CD4-positive, alpha-beta T cell (primary cell): ENCODE measurements at places on chromosomes 3 and 15. TPM values are rescaled to one million over a fixed set of nuclear protein-coding genes. Genes with fewer than 3 reads are reported as not detected.

C3orf20 gene
- total RNA-seq: 0.14 TPM

- H3K27ac ChIP-seq: no peak overlapping the region
- no peaks in the 10 kb centered on the region for H3K4me1 ChIP-seq
- peaks cover 13% of the 10 kb centered on the region for H3K36me3 ChIP-seq
- no peak overlapping the region for H3K4me3 ChIP-seq
- no peak for DNase-seq
Observed at GRCh38 chr3:185473290-185473815, 25.5 kb downstream of the TMEM41A start.

DNA sequence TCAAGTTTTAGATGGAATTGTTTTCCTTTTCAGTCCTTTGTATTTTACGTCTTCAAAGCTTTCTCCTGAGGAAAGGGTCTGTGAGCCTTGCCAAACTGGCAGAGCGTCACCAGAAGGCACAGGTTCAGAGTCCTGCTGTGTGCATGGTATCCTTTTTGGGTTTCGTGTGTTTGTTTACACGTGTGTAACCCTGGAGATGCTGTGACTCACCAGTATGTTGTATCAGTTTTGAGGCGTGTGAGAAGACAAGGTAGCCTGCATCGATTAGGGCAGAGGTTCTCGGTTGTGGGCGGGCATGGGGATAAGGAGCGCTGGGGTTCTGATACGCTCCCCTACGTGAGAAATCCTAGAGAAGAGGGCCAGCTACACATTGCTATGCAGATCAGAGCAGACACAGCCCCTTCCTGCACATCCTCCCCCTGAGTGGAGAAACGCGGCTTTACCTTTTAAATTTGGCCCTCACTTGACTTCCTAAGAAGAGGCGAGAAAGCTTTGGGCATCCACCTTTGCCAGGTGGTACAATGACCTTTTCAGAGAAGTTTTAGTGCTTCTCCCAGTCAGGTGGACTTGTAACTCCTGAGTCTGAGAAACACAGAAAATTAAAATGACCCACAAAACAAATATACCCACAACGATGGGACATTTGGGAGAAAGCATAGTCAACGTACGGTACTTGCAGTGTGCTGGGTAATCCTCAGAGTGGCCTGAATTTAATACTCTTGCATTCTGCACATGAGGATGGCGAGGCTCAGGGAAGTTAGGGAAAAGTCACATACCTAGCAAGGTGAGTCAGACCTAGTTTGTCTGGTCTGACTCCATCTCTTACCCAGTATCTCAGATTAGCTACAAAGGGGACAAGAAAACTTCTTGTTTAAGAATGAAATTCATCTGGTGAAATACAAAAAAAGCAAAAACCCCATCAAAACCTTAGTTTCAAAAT is 38.1 kb downstream of the TRAK1 start:
- no peaks in the 10 kb centered on the region for H3K27me3 ChIP-seq
- no peak overlapping the region for H3K27ac ChIP-seq
- no peak overlapping the region for H3K4me3 ChIP-seq
- H3K4me1 ChIP-seq: no peaks in the 10 kb centered on the region

- H3K4me3 ChIP-seq: no peak overlapping the region
- no peak for DNase-seq
- no peaks in the 10 kb centered on the region for H3K36me3 ChIP-seq
Observed at GRCh38 chr3:187709155-187709554, 6.8 kb upstream of the RTP2 start.

DNA sequence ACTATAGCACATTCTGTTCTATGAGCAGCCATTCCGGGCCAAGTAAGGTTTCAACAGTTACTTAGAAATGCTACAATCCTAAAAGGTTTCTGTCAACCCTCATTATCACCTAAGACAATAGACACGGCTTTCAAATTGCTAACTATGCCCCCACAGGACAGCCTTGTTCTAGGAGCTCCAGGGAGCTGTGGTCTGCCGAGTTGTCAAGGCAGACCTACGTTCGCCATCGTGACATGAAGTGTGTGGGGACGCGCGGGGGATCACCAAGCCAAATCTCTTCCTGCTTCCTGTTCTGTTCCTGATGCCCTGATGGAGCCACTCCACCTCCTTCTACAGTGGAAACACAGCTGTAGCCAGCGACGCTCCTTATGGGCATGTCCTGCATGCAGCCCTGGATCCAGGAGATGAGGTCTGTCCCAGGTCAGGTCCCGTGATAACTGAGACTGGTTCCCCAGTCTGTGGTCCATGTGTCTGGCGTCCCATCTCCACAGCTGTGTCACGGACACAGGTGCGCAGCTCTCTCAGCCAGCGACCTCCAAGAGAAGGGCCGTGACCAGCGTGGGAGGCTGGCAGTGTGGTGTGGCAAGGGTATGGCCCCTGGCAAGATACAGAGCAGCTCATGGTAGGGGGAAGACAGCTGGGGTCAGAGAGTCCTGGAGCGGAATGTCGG is 82.8 kb downstream of the PCSK6 start:
- H3K27ac ChIP-seq: no peak overlapping the region
- no peak for DNase-seq
- no peaks in the 10 kb centered on the region for H3K4me1 ChIP-seq
- no peaks in the 10 kb centered on the region for H3K36me3 ChIP-seq
- H3K27me3 ChIP-seq: no peaks in the 10 kb centered on the region

DNA sequence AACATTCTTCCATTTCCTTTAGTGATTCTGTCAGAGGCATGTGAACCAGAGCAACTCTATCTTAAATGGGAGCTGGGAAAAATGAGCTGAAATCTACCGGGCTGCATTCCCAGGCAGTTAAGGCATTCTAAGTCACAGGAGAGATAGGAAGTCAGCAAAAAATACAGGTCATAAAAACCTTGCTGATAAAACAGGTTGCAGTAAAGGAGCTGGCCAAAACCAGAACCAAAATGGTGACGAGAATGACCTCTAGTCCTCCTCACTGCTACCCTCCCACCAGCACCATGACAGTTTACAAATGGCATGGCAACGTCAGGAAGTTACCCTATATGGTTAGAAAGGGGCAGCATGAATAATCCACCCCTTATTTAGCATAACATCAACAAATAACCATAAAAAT is 66.4 kb downstream of the B3GALNT1 start:
- H3K36me3 ChIP-seq: no peaks in the 10 kb centered on the region
- no peaks in the 10 kb centered on the region for H3K27me3 ChIP-seq
- H3K4me3 ChIP-seq: no peak overlapping the region
- no peak overlapping the region for H3K27ac ChIP-seq
- H3K4me1 ChIP-seq: no peaks in the 10 kb centered on the region
- DNase-seq: no peak

CACNA2D3 gene
- 0.08 TPM for total RNA-seq

DNA sequence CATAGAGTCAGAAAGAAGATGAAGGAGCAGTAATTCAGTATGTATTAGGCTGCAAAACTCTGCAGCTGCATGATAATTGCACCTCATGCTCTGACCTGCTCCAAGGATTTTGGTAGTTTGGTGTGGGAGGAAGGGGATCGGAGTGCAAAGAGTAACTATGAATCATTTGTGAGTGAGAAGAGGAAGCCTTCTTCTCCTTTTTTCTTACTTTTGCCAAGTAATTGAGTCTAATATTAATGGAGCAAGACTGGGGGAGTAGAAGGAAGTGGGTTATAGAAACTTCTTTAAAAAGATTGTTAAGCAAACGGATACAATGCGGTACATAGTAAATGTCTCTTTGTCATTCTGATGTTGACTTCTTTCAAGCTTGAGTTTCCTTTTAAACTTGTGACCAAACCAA is 276.5 kb downstream of the EDEM1 start:
- H3K27me3 ChIP-seq: no peaks in the 10 kb centered on the region
- no peak for DNase-seq
- no peak overlapping the region for H3K4me3 ChIP-seq
- no peaks in the 10 kb centered on the region for H3K36me3 ChIP-seq
- no peak overlapping the region for H3K27ac ChIP-seq
